Frontal cortex (tissue), 4 donors: ENCODE measurements at places on chromosomes 1 and 21.
A peak's percentile ranks its signal among the peaks of the same experiment; 100 is the strongest.

GRCh38 chr1:160836981-160837557 is 25.6 kb downstream of the CD244 start:
- DNase-seq, result no peak

DNA sequence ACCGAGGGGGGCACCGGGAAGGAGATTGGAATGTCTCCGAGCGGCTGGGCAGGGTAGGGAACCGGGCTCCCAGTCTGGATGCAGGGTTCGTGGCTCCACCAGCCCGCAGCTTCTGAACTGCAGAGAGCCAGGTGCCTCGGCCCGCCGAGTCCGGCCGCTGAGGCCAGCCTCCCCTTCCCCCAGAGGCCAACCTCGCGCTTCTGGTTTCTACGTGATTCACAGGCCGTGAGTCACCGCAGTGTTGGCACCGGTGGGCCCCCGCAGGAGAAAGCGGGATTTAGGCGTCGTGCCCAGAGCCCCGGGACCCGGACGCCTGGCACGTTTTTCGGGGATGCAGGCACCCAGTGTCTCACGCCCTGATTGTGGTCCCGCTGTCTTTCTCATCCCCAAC is 458 bp downstream of the CRABP2 start:
- DNase-seq, result peak; percentile 71

DNA sequence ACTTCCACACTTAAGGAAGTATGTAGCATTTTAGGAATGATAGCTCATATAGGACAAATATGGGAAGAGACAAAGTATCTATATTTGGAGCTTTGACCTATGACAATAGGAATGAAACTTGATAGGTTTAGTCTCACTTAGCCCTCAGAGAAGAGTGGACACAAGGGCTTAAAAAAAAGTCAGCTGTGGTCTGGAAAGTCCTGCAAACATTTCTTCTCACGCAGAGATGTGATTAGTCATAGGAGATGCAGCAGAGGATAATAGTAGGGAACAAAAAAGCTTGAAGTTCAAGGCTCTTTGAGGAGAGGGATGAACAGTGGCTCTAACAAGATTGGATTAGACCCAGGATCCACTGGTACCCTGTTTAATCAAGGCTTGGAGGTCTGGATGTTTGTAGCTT is 14.8 kb upstream of the RNF220 start:
- no peak for DNase-seq

- no peak for DNase-seq
These were observed 156.9 kb downstream of the DHRS3 start for GRCh38 chr1:12460911-12461621.

DNA sequence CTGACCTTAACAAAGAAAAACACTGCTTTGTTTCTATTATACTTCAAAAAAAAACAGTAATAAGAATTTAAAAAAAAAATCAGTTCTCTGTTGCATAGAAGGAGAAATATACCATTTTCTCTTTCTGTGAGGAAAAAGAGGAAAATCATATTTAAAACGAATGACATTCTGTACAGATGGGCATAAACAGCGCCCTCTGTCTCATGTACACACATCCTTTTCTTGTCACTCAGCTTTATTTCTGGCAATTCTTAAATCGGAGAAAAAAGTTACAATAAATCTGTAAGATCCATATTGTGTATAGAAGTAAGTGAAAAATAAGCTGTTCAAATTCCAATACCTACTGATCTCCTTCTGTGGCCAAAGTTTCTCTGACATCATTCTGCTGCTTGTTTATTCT is 245.4 kb downstream of the SMYD3 start:
- no peak for DNase-seq

GRCh38 chr1:34682452-34683223 is 72.2 kb upstream of the GJB5 start:
- DNase-seq, result no peak

- DNase-seq, result no peak
These were observed 17.3 kb downstream of the CD58 start for GRCh38 chr1:116553386-116554115.

- DNase-seq, result no peak
These were observed 48.8 kb downstream of the NID1 start for GRCh38 chr1:236016083-236016482.

DNA sequence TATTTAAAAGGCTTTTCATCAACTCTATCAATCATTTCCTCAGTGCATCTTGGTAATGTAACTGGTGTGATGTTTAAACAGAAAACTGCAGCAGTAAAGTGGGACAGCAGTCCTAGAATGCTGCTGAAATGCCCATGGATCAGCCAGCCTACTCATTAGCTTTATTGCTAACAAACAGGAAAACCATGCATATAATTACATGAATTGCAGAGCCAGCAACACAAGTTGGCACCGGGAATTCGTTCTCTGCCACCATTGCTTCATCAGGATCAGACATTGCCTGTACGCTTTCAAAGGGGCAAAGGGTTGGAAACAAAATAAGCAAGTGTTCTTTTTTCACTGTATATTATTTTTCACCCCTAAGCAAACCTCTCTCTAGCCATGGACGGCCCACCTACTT is 276.2 kb upstream of the LRRC7 start:
- no peak for DNase-seq

DNA sequence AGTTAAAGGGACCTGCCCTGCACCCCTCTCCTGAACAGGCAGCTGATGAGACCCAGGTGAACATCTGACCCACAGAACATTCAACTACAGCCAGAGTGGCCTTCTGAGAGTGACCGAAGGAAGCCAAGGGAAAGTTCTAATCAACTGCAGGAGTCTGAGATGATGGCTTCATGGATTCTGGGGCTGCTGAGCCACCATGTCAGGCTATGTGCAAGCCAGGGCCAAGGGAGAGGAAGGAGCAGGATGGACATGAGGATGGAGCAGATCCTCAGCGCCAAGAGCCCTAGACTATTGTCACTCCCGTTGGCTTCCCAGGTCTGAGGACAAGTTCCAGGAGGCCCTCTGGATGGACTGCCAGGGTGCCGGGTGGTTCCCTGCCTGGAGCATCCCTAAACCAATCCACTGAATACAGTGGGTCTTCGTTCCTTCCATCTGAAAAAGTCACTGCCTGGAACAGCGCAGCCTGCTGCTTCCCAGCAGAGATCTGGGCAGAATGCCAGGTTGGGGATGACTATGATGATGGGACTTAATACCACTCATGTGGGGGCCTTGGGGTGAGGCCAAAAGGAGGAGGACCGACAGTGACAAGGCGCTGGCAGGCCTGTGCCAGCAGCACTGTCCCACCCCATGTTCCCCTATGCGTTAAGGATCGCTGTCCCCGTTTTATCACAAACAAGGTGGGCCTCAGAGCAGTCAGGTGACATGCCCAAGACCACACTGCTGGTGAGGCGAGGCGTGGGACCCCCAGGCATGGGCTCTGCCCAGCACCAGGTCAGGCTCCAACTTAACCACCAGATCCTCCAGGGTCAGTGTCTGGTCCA is 19.8 kb downstream of the SPOCD1 start:
- no peak for DNase-seq

- no peak for DNase-seq
These were observed 15.5 kb downstream of the IBA57 start for GRCh38 chr1:228180959-228181644.

- DNase-seq, result no peak
These were observed 123.9 kb upstream of the PPP2R5A start for GRCh38 chr1:212161231-212161781.

- DNase-seq, result no peak
These were observed 878 bp downstream of the OR11L1 start for GRCh38 chr1:247840818-247841217.

GRCh38 chr21:31872452-31873274 is at the start of gene HUNK:
TSS of gene HUNK (plus strand) at chr21:31873020. CDS start at chr21:31873675, 655 bp downstream.
- DNase-seq, result peak; percentile 61

DNA sequence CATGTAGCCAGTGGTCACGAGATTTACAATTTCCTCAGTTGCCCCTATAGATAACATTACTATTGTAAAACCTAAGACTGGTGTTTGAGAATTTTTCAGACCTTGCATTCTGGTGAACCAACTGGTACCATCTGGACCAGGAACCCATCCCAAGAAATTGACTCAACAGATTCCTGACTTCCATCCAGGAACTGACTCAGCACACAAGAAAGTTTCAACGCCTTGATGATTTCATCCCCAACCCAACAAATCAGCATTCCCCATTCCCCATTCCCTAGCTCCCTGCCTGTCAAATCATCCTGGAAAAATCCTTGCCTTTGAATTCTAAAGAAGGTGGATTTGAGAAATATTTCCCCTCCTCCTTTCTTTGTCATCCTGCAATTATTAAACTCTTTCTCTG is 529.8 kb upstream of the PRMT6 start:
- DNase-seq, result no peak

DNA sequence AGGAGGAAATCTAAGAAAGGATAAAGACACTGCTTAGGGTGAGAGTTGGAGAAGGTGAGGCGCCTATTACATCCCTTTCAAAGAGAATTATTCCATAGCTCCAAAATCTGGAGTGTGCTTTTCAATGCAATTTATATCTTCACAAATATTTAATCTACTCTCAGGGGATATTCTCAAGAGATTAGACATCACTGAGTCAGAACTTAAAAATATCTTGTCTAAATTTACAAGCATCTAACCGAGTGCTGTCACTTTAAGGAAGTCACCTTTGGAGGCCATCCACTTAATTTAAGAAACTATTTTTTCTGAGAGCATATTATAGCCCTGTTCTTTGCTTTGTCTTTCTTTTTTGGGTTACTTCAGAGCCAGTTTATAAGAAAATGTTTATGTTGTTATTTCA is 134.6 kb downstream of the TNFSF18 start:
- DNase-seq, result no peak

- DNase-seq, result no peak
These were observed 19.2 kb downstream of the OLFML2B start for GRCh38 chr1:162004441-162004950.
